ENCODE measurements at places on chromosomes 6 and 20. TPM values are rescaled to one million over a fixed set of nuclear protein-coding genes. Genes with fewer than 3 reads are reported as not detected.

RRP36 gene
- 53.9 TPM for total RNA-seq

HSPA12B gene
- total RNA-seq, result not detected

DNA sequence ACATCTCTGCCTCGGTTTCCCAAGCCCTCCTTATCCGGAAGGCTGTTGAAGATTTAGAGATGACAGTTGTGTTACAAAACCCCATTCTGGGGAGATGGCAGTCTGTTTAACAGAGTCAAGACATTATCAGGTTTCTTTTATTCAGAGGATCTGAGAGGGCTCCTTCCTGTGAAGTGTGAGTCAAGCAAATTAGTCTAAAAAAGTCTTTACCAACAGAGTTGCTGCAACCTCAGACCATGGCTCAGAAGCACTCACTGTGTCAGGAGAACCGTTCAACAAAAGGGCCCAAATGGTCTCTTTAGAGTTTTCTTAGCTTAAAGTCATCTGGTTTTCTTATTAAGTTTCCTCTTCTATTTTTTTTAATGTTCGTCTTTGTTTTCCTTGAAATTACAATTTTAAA is 717.8 kb downstream of the EPM2A start:
- DNase-seq, result no peak

- DNase-seq, result no peak
Observed at GRCh38 chr20:24816907-24817306, 132.2 kb upstream of the CST7 start.

DNA sequence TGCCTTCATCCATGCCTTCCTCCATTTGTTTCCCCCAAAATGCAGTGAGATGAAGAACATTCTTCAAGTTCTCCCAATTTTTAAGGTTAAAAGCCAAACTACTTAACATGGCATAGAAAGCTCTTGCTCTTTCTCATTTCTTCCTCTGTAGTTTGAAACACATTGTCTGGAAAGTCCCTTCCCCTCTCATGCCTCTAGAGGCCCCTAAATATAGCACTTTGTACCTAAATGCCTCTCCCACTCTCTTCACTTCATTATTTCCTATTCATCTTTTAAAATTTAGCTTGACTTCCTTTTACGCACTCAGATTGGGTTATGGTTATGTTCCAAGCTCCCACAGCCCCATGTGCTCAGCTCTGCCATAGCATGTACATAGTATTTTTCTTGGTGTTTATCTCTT is 389.3 kb downstream of the HDGFL1 start:
- DNase-seq, result no peak

ABRACL gene
- total RNA-seq, result 63.8 TPM

SPATA2 gene
- 9.4 TPM for total RNA-seq

DNA sequence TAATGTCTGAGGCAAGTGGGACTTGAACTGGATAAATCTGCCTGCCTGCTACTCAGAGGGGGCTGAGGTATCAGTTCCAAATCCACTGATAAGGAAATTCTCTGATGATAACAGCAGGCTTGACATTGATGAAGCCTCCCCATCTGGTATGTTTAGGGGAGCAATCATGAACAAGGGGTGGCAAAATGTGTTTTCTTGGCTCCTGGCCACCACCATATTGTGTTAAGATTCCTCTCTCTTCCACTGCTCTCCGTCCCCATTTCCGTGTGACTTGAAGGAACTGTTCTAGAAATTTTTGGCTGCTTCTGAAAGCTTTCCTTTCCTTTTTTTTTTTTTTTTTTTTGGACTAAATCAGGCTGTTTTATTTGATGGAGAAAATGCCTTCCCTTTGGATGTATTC is 335.3 kb upstream of the NRSN1 start:
- no peak for DNase-seq

GRCh38 chr20:62776692-62777527 is 19.4 kb upstream of the MRGBP start:
- DNase-seq, result no peak

DNA sequence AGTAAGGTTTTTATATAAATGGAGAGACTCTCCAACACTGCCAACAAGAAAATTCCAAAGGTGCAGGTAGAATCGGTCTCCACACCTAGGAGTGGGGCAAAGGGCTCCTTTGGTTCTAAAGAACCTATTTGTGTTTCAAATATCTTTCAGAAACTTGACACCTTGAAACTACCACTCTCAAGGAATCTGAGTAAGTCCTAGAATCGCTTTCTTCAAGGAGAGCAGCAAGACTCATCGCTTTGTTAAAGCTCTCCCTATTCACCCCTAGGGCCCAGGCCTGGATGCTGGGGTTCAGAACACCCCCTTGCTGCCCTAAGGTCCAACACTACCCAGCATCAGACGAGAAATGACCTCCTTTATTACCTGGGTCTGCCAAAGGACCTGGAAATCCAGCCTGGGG is 2.0 kb downstream of the CLIC5 start:
- no peak for DNase-seq

- DNase-seq, result no peak
Observed at GRCh38 chr6:52340603-52340880, 21.4 kb upstream of the PAQR8 start.

FILIP1 gene
- not detected for total RNA-seq

PRRT1 gene
- total RNA-seq, result not detected

DNA sequence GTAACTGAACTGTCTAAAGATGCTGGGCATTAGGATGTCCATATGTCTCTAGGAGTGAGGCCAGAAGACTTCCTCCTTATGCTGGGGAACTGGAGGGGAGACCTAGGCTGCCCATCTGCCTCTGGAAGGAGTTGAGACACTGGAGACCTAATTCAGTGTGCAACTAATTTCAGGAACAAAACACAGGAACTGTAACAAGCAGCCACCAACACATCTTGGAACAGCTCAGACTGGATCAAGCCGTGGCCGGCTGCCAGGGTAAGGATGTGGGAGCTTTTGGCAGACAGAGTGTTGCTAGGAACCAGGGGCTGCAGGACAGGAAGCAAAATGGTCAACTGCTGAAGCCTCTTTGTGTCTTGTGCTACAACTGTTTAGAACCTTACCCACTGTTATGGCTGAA is 16.4 kb upstream of the MAS1 start:
- no peak for DNase-seq

DNA sequence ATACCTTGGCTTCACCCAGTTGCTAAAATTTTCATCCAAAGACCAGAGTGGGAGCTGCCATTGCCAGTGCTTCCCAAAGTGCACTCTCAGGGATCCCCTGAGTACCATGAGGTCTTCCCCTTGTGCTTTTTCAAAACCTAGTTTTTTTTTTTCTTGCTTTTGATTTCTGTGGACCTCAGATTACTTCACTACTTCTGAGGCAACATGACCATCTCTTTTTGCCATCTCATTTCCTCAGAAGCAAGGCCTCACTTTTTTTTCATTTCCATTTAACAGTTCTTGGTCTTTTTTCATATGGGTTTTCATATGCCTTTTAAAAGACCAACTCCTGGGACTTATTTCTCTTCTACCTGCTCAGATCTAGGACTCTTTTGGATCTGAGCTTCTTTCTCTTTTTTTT is 64.1 kb upstream of the MMS22L start:
- no peak for DNase-seq

GRCh38 chr6:130105996-130106704 is 87.8 kb downstream of the L3MBTL3 start:
- DNase-seq, result no peak

All from activated B cell treated with CpG ODN at 0.5 μM for 24 hours (primary cell).